ENCODE measurements at places on chromosomes 11 and 22.

DNA sequence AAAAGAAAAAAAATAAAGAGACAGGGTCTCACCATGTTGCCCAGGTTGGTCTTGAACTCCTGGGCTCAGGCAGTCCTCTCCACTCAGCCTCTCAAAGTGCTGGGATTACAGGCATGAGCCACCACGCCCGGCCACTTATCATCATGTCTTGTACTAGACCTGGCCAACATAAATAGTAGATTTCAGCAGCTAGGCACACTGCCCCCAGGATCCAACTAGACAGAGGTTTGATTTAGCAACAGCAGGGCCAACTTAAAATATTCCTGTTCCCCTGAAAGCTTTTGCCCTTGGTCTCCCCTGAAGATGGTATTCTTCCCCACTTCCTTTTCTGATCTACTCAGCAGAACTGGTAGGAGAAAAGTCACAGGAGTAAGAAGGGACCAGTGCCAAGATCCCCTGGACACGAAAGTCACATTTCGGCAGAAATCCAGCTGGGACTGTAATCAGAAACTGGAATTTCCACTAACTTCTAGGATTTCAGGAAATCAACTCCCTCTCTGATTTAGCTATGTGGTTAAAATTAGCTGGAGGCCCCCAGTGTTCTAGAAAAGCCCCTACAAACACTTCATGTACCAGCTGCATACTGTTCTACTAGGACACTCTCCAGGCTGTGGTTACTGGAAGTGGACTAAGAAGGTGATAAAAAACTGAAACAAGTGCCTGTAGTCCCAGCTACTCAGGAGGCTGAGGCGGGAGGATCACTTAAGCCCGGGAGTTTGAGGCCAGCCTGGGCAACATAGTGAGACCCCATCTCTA lies 8.9 kb upstream of the PPP2R1B start:
- DNase-seq = no peak

DNA sequence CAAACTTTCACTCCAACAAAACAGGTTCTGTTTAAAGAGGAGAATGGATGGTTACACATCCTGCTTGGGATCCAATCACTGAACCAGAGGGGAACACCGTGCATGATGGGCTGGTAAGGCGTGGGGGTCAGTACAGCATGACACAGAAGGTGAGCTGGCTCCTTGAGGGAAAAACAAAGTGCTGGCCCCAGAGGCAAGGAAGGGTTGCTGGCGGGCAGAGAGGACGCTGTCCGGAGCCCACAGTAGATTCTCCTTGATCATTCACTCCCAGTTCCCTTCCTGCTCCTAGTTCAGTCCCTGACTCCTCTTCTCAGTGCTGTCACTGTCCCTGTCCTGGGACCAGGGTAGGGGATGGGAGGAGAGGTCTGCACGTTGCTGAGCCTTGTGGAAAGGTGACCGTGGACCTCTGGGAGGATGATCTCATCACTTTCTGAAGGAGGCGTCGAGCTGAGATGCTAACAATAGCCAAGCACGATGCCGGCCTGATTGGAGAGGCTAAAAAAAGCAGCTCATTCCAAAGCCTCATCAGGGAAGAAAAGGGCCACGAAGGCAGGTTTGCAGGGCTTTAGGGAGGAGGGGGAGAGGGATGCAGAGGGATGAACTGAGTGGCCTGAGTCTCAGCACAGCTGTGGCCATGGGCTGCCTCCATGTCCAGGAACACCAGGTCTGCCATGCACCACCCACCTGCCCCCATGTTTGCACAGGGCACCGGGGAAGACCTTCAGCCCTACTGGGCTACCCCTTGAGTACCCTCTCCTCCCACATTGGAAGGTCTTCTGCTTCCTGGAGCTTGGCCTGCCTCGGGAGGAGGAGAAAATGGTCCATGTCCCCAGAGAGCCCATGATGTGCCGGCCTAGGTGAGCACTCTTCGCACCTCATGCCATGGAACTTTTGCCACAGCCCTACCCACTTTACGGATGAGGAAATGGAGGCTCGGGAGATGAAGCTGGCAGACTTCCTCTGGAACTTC lies 72.7 kb upstream of the RTL6 start:
- DNase-seq = no peak

- no peak for DNase-seq
Observed at GRCh38 chr11:75797116-75797515, 17.9 kb upstream of the UVRAG start.

DNA sequence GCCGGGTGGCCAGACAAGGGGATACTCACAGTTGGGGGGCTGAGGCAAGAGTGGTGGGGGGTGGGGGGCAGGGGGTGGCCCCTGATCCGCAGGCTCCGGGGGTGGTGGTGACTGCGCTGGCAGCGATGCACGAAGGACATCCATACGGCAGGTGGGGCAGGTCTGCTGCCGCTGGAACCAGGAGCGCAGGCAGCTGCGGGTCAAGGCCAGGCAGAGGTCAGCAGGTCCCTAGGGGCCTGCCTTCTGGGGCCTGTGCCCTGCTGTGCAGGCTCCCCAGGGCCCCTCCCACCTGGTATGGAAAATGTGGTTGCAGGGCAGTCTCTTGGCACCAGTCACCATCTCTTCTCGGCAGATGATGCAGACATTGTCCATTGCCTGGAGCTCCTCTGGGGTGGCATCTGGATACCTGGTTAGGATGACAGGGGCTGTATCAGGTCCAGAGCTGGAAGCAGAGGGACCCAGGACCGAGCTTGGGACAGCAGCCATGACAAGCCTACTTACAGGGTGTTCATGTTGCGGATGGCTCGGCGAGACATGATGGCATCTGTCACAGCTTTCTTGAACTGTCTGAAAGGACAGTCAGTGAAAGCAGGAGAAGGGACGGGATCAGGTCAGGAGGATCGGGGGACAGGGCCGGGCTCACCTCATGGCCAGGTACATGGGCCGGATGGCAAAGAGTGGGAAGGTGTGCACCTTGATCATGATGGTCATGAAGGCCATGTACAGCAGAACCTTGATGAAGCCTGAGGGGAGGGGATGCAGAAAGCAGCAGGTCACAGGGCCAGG lies 3.5 kb downstream of the SYVN1 start:
- DNase-seq = no peak

DNA sequence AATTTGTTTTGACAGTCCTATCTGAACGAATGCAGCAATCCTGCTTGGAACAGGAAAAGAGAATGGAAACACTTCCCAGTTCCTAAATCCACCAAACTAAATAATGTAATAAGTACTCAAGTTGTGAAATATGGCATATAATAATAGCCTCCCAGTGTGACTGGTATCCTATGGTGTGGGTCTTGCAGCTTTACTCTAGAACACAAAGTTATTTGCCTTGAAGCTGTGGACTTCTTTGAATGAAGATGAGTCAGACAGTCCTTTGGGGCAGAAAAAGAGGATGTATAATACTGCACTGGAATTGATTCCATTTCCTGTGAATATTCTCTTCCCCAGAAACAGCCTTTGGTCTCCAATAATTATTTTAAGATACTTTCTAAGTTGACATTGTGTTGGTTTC lies 887.0 kb downstream of the KCNA4 start:
- no peak for DNase-seq

DNA sequence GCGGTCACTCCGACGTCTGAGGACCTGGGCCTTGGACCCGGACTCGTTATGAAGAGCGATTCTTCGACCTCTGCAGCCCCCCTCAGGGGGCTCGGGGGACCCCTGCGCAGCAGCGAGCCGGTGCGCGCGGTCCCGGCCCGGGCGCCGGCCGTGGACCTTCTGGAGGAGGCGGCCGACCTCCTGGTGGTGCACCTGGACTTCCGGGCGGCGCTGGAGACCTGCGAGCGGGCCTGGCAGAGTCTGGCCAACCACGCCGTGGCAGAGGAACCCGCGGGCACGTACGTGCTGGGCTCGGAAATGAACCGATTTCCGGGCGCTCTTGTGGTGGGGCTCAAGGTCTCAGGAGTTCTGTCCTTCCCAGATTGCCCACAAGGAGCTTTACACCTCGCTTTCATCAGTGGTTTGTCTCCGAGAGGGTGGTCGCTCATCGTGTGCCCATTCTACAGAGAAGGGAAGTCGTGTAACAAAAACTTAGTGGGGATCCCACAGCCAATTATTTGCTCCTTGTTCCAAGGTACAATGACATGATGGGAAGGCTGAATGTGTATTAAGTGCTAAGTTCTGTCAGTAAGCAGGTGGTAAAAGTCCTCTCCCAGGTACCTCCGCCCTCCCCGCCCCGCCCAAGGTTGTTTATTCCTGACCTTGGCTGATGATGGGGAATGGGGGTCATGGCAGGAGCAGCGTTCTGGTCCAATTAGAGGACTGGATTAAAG lies 695 bp downstream of the PEX26 start:
- no peak for DNase-seq

DNA sequence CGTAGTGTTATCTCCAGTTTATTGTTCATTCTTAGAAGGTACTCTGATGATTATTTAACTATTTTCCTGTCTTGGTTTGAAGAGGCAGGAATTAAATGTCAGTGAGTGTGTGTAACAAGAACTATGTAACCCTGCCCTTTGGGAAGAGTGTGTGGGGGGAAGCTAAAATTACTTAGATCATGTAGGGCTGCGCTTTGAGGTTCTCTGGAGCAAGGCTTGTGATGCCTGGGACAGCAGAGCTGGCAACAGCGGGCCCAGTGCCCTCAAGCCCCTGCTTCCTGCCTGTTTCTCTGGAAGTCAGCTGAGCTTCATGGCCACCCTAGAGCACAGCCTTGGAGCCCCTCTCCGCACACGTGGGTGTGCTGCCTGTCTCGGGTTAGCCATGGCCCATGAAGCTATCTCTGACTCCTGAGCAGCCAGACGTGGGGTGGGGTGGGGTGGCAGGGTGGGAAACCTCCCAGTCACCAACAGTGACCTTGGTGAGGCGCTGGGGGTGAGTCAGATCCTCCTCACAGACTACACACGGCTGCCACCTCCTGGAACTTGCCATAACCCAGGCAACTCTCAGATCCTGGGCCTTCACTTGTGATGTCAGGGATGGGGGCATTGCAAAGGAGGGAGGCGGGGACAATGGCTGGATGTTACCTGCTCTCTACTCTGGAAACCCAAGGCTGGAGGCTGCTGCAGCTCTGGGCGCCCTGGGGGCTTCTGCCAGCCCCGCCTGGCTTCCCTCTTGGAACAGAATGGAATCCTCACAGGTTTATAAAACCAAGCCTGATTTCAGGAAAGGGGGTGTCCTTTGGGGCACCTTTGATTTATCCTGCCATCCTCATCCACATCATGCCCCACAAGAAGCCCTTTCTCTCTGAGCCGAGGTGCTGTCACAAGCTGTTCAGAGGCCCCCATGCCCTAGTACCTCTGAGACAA lies 88.6 kb downstream of the SNX19 start:
- DNase-seq = no peak

DNA sequence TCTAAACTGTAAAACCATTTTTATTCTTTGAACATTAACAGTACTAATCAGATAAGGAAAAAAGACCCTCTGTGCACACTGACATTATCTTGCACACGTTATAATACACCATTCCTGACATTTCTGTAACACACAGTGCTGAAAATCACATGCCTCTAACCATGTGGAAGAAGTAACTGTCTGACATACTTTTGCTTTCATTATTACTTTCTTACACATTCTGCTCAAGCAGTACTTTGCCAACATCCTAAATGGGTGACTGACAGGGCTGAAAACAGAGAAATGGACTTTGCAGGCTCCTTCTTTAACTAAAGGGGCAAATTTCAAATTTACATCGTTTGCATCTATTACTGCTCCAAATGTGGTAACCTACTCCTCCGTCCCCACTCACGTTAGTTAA lies 22.8 kb upstream of the TP53AIP1 start:
- no peak for DNase-seq

DNA sequence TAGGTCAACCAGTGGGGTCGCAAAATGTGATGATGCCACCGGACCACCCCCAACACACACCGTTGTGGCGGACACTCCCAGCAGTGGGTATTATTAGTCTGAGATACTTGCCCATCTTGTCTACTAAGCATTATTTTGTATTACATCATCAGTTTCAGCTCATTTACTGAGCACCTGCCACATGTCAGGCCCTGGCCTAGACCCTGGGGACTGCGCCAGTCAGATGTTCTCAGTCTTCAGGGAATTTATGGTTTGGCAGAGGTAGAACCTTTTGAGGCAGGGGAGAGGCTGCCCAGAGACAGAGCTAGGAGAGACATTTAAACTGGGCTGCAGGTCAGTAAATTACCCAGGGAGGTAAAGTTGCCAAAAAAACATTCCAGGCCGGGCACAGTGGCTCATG lies 43.1 kb upstream of the GCAT start:
- no peak for DNase-seq

DNA sequence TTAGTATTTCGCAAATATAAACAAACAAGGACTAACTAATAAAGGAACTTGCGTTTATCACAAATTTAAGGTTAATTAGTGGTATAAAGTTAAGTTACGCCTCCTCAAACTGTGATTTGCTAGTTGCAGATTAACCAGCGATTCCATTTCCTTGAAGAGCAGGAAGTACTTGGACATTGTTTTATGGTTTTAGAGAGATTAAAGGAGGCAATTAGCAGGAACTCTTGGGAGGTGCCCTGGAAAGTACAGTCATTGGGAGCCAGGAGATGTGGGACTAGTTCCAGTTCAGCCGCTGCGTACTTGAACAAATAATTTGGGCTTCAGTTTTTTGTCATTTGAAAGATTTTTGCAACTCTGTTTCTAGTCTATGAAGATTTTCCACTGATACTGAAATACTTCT lies 3.3 kb downstream of the FAM118B start:
- DNase-seq = no peak

DNA sequence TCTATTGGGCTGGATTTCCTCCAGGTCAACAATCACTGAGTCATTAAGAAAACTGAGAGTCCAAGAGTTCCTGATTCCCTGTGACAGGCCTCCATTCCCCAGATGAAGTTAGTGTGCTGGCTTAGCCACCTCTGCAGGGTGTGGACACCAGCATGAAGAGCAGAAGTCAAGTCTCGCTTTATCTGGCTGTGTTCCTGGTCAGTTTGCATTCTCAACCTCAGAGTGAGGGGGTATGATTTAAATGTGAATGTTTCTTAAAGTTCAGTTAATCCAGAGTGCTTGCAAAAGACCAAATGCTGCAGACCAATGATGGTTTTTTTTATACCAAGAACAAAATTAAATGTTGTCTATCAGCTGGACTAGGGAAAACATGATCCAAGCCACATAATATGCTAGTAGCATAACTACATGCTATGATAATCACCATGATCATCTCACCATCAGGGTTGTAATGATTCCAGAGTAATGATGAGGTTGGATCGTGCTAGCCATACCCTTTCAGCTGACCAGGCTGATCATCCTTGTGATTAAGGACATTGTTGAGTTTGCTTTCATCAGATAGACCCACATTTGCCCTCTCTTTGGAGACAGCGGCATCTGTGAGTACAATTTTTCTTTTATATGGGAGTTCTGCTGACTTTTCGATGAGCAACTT lies 145.8 kb upstream of the ARHGAP20 start:
- no peak for DNase-seq

DNA sequence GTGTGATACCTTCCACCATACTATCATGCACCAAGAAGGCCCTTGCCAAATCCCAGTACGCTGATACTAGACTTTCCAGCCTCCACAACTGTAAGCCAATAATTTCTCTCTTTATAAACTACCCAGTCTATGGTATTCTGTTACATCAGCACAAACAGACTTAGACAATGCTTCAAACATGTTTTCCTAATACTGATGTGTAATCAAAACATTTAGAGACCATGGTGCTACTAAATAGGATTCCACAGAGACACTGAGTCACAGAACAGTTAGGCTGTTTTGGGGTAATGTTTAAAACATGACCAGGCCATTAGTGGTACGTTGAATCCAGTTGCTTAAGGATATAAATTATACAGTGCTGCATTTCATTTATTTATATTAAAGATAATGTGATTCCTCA lies 103.7 kb downstream of the PICALM start:
- DNase-seq = no peak
